ENCODE measurements at places on chromosomes 4 and X.

- no peak for DNase-seq
Measured at GRCh38 chrX:1577845-1578244, 13.6 kb upstream of the AKAP17A start.

- no peak for DNase-seq
Measured at GRCh38 chrX:79368441-79368840, 1.3 kb upstream of the ITM2A start.

DNA sequence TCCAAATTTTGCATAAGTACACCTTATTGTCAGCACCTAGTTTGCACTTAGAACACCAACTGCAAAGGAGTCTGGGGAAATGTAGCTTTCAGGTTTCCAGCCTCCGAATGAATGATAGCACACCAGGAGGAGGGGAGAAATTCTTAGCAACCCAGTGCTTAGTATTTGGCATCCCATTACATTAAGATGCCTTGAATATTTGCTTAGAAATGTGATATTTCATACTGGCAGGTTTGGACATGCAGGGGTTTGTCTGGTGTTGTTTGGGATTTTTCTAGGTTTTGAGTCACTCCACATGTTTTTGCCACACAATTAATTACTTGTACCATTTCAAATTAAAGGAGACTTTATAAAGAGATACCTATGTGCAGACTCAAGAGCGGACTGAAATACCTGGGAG, 60.3 kb upstream of the CAMK2D start:
- DNase-seq = peak; percentile 8

DNA sequence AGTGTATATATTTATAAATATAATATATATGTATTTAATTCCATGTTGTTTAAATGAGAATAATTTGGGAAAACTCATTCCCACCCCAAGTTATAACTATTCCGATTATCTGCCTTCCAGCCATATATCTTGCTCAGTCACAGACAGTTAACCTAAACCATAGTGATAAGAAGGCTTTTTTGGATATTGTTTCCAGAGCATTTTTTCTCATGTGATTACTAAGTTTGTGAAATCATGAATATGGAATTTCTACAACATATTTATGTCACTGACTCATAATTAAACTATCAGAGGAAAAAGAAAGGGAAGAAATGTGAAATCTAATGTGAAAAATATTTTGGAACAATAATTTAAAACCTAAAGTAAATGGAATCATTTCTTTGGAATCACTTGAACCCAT, 1163.5 kb upstream of the PABPC4L start:
- DNase-seq = no peak

DNA sequence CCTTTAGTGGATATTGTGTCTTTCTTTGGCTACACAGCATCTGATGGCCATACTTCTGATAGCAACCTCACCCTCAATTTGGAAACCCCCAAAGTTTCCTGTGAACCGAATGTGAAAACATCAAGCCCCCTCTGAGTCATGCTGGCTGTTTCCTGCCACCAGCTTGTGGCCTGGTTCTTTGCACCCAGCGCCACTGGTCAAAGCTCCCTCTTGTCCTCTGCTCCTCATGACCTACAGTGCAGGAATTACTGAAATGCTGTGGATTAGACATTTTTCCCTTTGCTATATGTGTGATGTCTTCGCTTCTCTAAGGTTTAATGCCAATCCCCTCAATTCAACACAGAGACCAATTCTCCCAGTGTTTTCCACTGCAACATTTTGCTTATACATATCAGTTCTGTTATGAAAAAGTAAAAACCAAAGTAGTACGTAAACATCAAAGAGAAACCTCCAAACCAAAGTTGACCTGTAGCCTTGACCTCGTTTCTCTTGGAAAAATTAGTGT, 224.0 kb upstream of the TENM3 start:
- DNase-seq = no peak

- no peak for DNase-seq
Measured at GRCh38 chr4:47831026-47831679, 6.7 kb downstream of the CORIN start.

DNA sequence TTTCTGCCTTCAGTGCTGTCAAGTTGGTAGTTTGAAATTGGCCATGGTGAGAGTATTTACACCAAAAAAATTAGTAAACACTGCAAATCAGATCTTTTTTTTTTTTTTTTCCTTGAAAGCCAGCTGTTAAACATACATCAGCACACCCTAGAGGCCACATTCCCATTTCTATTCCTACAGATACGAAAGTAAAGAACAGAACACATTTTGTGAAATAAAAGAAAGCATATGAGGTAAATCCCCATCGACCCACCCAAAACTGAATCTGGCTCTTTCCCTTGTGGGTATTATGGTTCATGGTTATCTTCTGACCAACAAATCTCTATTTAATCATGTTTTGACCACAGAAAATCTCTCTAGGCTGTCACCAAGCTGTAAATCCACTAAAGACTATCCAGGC, 41.8 kb upstream of the AP1AR start:
- DNase-seq = peak; percentile 6

DNA sequence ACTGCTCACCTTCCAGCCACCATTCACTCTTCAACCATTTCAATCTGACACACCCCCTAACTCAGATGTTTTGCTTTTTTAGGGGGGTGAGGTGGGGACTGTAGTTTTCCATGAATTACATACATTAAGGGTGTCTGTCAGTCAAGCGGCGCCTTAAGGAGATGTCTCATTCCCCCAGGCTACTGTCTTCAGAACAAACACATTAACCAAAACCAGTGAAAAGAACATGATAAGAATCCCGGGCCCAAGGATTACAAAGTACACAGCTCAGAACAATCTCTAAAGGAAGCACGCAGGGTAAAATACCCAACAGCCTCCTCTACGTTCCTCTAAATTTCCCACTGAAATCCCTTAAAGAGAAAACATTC, 62.5 kb upstream of the IRF2 start:
- no peak for DNase-seq

GRCh38 chr4:1410491-1411325, 4.5 kb upstream of the NKX1-1 start:
- peak; percentile 67 for DNase-seq

DNA sequence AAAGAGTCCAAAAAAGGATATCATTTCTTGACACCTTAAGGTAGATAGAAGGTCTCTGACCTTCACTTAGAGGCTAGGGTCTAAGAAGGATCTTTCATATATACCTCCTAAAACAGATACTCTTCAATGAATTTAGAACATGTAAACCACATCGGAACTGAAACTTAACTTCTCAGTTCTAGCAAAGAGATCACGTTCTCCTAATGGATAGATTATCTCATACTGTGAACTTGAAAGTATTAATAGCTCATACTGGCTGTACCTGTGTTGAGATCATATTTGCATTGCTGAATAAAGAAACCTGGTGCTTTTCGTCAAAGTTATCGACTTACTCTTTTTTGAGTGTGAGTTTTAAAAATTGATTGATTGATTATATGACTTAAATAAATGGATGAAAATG, 353.8 kb downstream of the EPHA5 start:
- DNase-seq = no peak

DNA sequence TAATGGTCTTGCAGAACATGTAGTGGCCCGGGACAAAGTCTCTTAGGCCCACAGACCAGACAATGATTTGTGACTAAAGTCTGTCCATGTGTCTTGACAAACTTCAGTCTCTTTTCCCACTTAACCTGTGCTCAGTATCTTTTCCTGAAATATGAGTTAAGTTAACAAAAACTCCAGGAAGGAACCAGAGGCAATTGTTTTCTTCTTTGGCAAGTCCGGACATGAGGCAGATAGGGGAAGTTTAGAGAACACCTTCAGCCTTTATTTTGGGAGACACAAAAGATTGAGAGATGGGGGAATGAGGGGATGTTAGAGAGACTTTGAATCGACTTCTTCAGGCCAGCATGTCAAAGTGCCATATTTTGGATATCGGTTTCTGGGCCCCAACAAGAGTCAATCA, 80.2 kb upstream of the FRMPD4 start:
- no peak for DNase-seq
